Common myeloid progenitor, CD34-positive (primary cell): ENCODE measurements at places on chromosomes 1 and 21.

- H3K27ac ChIP-seq: no peak overlapping the region
- peaks cover 51% of the 10 kb centered on the region for H3K36me3 ChIP-seq
- H3K27me3 ChIP-seq: no peaks in the 10 kb centered on the region
- H3K4me1 ChIP-seq: peaks cover 5% of the 10 kb centered on the region
These were observed 15.5 kb downstream of the IFNGR2 start for GRCh38 chr21:33418691-33419090.

- H3K27ac ChIP-seq: no peak overlapping the region
- no peaks in the 10 kb centered on the region for H3K36me3 ChIP-seq
- DNase-seq: no peak
These were observed 16.1 kb upstream of the CLDN8 start for GRCh38 chr21:30232011-30232410.

- no peaks in the 10 kb centered on the region for H3K36me3 ChIP-seq
- no peak overlapping the region for H3K4me3 ChIP-seq
- DNase-seq: no peak
These were observed 11.3 kb upstream of the PDZK1IP1 start for GRCh38 chr1:47201179-47201578.

DNA sequence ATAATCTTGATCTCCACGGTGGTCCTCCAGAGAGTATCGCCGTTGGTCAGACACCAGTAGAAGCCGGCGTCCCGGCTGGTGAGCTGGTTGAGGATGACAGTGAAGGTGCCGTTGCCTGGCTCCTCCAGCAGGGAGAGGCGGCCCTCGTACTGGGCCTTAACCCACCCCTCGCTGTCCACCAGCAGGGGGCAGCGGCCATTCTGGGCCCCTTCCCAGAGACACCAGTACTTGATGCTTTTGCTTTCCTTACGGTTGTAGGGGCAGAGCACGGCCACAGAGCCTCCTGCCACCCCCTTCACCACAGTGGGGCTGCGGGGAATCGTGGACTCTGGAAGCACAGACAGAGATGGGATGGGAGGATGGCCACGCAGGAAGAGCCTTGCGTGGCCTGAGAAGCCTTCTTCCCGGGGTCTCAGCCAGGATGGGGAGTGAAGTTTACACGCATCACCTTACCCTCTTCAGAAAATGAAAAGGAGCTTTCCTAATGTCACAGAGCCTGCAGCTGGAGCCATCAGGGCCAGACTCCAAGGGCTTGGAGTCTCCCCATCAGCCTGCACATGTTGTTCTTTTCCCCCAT is 10.7 kb downstream of the PIGR start:
- no peaks in the 10 kb centered on the region for H3K27me3 ChIP-seq
- no peaks in the 10 kb centered on the region for H3K36me3 ChIP-seq
- H3K27ac ChIP-seq: no peak overlapping the region
- peak; percentile 87 for DNase-seq

DNA sequence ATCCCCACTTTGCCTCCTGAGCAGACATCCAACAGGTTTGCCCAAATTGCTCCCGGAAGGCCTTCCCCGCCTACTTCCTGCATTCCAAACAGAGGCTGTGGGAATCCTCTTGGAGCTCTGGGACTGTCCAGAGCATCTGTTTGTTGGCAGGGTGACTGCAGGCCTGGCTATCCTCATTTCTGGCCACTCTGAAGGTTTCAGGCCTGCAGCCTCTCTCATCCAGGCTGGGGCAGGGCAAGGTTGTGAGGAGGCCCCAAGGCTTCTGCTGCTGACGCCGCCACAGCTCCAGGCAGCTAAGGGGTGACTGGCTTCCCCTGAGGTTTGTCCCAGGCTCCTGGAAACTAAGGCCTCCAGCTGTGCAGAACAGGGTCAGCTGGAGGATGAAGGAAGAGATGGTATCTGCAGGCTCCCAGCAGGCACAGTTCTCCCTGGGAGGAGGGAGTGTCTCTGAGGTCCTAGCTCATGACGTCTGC is 11.3 kb downstream of the CDK18 start:
- no peaks in the 10 kb centered on the region for H3K27me3 ChIP-seq
- H3K4me3 ChIP-seq: no peak overlapping the region
- no peak for DNase-seq
- H3K27ac ChIP-seq: no peak overlapping the region
- H3K36me3 ChIP-seq: no peaks in the 10 kb centered on the region

GRCh38 chr1:68320349-68320748 is 88.0 kb upstream of the WLS start:
- no peaks in the 10 kb centered on the region for H3K4me1 ChIP-seq
- H3K36me3 ChIP-seq: no peaks in the 10 kb centered on the region
- no peak overlapping the region for H3K4me3 ChIP-seq
- H3K27ac ChIP-seq: no peak overlapping the region
- no peak for DNase-seq

DNA sequence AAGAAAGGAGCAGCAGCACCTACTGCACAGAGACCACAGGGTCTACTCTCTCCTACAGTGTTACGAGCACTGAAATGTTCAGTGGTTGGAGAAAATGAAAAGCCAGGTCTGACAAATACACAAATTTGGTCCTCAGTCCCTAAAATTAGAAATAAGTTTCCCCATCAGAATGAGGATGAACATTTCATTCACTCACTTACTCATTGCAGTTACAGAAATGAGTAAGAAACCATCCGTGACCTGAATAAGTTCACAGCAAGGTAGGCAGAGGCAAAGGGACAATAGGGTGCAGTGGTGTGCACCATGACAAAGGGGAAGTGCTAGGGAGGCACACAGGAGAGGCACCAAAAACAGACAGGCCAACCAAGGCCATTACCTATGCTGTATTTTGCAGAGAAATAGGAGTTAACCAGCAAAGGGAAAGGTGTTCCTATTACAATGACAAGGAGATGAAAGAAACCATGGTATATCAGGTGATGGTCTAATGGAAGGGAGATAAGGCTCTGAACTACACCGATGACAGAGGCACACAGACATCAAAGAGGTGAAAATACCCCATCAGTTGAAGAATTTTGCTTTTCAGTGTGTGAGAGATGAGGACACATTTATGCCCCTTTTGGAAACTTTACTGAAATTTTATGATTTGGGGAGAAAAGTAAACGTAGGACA is 29.4 kb downstream of the VAV3 start:
- H3K27ac ChIP-seq: no peak overlapping the region
- no peak for DNase-seq
- no peaks in the 10 kb centered on the region for H3K36me3 ChIP-seq
- H3K27me3 ChIP-seq: no peaks in the 10 kb centered on the region
- H3K4me3 ChIP-seq: no peak overlapping the region
- peaks cover 56% of the 10 kb centered on the region for H3K4me1 ChIP-seq

- H3K27me3 ChIP-seq: no peaks in the 10 kb centered on the region
- DNase-seq: no peak
- no peak overlapping the region for H3K4me3 ChIP-seq
- H3K27ac ChIP-seq: no peak overlapping the region
- H3K4me1 ChIP-seq: no peaks in the 10 kb centered on the region
These were observed 54.6 kb downstream of the ADSS2 start for GRCh38 chr1:244397131-244397530.

DNA sequence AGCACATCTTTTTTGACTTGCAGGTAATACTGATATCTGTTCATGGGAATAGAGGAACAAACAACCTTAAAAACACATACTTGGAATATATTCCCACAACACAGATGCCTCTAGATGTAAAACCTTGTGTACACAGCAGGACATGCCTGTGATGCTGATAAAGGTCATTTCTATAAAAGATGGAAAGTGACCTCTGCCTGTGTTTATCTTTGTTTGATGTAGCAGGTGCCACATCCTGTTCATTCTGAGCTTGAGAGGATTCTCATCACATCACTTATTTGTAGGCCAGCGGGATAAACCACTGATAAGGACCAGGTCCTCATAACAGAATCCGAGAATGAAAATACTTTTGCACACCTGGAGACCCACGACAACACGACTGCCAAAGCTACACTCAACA is 133.7 kb downstream of the SMYD2 start:
- H3K4me3 ChIP-seq: no peak overlapping the region
- H3K27me3 ChIP-seq: no peaks in the 10 kb centered on the region
- H3K36me3 ChIP-seq: no peaks in the 10 kb centered on the region
- H3K27ac ChIP-seq: no peak overlapping the region
- no peaks in the 10 kb centered on the region for H3K4me1 ChIP-seq
- DNase-seq: no peak

- no peak for DNase-seq
- H3K4me3 ChIP-seq: no peak overlapping the region
These were observed 2.8 kb downstream of the RPS8 start for GRCh38 chr1:44777969-44778635.
